Natural killer cell treated with Interleukin-12 subunit alpha and Interleukin-12 subunit beta and Interleukin-15 and Interleukin-18, amount 100 ng/mL, for 72 hours (primary cell): ENCODE measurements at places on chromosomes 5 and 9. TPM values are rescaled to one million over a fixed set of nuclear protein-coding genes. Genes with fewer than 3 reads are reported as not detected.

- no peak overlapping the region for H3K4me3 ChIP-seq
- no peak for DNase-seq
- no peaks in the 10 kb centered on the region for H3K36me3 ChIP-seq
- H3K27me3 ChIP-seq, result no peaks in the 10 kb centered on the region
- H3K27ac ChIP-seq, result no peak overlapping the region
Measured at GRCh38 chr5:149795360-149795759, 65.2 kb downstream of the PPARGC1B start.

- no peaks in the 10 kb centered on the region for H3K4me1 ChIP-seq
- H3K36me3 ChIP-seq, result no peaks in the 10 kb centered on the region
- H3K27ac ChIP-seq, result no peak overlapping the region
- H3K4me3 ChIP-seq, result no peak overlapping the region
- no peak for DNase-seq
- peaks cover 11% of the 10 kb centered on the region for H3K27me3 ChIP-seq
Measured at GRCh38 chr5:74201334-74202081, 439.0 kb downstream of the ENC1 start.

- H3K4me1 ChIP-seq, result no peaks in the 10 kb centered on the region
- no peak for DNase-seq
- no peak overlapping the region for H3K27ac ChIP-seq
- H3K4me3 ChIP-seq, result no peak overlapping the region
- H3K36me3 ChIP-seq, result no peaks in the 10 kb centered on the region
Measured at GRCh38 chr5:121870489-121870888, 18.8 kb downstream of the FTMT start.

DNA sequence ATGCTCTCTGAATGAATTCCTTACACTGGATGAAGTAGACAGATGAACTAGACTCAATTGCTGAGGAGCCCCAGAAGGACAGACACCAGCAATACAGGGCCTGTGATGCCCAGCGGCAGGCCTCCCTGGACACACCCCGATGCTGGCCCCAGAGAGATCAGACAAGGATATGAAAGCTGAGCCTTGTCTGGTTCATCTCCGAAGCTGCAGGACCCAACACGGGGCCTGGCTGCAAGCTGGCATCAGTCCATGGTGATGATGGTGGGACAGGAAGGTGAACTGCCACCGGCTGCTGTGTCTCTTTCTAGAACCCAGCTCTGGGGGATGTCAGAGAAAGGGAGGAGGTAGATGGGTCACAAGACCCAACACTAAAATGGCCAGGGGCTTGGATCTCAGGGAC is 104.0 kb upstream of the LMX1B start:
- no peak overlapping the region for H3K27ac ChIP-seq
- no peaks in the 10 kb centered on the region for H3K4me1 ChIP-seq
- H3K36me3 ChIP-seq, result no peaks in the 10 kb centered on the region
- DNase-seq, result no peak
- H3K4me3 ChIP-seq, result no peak overlapping the region

DNA sequence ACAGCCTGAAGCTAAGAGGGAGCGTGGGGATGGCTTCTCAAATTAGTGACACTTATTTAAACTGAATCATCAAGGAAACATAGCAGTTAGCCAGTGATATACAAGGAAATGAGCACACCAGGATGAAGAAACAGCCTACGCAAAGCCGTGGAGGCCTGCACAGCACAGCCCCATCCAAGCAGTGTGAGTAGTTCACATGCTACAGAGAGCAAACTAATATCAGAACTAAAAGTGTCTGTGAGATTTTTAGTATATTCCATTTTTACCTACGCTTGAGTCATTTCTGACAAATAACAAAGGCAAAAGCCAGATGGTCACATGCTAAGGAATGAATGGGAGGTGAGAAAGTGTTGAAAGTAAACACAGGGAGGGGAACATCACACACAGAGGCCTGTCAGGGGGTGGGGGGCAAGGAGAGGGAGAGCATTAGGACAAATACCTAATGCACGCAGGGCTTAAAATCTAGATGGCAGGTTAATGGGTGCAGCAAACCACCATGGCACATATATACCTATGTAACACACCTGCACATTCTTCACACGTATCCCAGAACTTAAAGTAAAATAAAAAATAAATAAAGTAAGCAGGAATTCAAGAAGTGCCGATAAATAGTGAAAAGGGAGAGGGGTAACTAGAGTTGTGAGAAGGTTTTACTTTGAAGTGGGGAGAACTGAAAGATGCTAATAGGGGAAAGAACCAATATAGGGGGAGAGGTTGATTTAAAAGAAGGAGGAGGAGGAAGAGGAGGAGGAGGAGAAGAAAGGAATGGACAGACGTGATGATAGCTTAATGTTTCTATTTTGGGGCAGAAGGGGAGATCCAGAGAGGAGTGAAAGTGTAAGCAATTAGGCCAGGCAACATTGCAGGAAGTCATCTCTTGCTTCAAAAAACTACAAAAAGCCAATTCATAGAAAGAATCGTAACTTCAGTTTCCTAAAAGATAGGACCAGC is 100.9 kb upstream of the PTGER4 start:
- no peak for DNase-seq
- peaks cover 9% of the 10 kb centered on the region for H3K36me3 ChIP-seq
- H3K27ac ChIP-seq, result peak overlapping the region; percentile 69
- H3K4me1 ChIP-seq, result peaks cover 19% of the 10 kb centered on the region
- peak overlapping the region; percentile 79 for H3K4me3 ChIP-seq

DNA sequence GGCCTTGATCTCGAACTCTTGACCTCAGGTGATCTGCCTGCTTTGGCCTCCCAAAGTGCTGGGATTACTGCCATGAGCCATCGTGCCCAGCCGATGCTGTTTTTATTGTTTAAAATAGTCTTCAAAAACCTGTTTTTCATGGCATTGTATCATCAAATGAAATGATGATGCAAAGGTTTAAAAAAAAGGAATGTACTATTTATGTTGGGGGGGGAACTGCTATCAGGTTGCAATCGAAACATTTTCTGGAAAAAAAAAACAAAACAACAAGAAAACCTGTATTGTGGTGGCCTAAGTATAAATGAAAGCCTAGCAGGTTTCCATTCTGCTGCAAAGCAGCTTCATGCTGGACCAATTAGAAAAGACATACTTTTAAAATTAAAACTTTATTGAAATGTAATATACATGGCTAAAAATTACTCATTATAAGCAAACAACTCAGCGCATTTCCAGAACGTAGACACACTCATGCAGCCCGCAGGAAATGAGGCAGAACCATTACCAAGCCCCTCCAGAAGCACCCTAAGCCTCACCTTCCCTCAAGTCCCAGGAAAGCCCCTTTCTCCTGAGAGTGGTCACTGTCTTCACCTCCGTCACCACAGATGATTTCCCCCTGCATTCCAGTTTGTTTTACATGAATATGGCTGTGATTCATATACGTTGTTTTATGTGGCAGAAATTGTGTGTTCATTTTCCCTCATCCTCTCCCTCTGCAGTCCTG is 19.0 kb downstream of the GPR107 start:
- peaks cover 5% of the 10 kb centered on the region for H3K36me3 ChIP-seq
- H3K27ac ChIP-seq, result peak overlapping the region; percentile 48
- H3K4me3 ChIP-seq, result peak overlapping the region; percentile 36
- peaks cover 32% of the 10 kb centered on the region for H3K4me1 ChIP-seq
- no peaks in the 10 kb centered on the region for H3K27me3 ChIP-seq
- no peak for DNase-seq

DNA sequence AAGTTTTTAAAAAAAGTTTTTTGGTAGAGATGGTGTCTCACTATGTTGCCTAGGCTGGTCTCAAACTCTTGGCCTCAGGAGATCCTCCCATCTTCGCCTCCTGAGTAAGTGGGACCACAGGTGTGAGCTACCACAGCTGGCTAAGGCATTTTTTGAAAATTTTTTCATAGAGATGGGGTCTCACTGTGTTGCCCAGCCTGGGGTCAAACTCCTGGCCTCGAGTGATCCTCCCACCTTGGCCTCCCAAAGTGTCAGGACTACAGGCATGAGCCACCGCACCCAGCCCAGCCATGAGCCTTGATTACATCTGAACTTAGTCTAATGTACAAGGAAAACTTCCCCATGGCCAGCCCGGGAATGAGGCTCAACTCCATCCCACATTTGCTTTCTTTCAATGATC is 77.5 kb upstream of the PCA3 start:
- no peak for DNase-seq
- H3K4me1 ChIP-seq, result peaks cover 22% of the 10 kb centered on the region
- H3K27ac ChIP-seq, result no peak overlapping the region
- peaks cover 12% of the 10 kb centered on the region for H3K27me3 ChIP-seq

- peak overlapping the region; percentile 95 for H3K27ac ChIP-seq
- peak overlapping the region; percentile 95 for H3K4me3 ChIP-seq
- peaks cover 46% of the 10 kb centered on the region for H3K36me3 ChIP-seq
- peaks cover 14% of the 10 kb centered on the region for H3K4me1 ChIP-seq
- no peak for DNase-seq
- peaks cover 23% of the 10 kb centered on the region for H3K27me3 ChIP-seq
Measured at GRCh38 chr5:150905312-150905683, 518 bp upstream of the ZNF300 start.

GRCh38 chr9:84922051-84922450 is 252.5 kb downstream of the NTRK2 start:
- no peak for DNase-seq
- no peak overlapping the region for H3K4me3 ChIP-seq
- H3K4me1 ChIP-seq, result no peaks in the 10 kb centered on the region

DNA sequence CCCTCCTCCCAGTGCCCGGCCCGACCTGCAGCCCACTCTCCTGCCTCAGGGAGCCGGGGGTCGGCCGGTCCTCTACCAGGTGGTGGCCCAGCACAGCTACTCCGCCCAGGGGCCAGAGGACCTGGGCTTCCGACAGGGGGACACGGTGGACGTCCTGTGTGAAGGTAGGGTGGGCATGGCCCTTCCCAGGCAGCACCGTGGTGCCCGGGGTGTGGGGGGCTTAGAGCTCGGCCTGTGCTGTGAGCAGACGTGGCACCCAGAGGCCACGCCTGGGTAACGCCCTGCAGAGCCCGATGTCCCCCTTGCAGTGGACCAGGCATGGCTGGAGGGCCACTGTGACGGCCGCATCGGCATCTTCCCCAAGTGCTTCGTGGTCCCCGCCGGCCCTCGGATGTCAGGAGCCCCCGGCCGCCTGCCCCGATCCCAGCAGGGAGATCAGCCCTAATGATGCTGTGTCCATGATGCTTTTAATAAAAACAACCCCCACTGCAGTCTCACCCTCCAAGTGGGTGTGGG is 7.2 kb downstream of the ENTPD8 start:
- no peaks in the 10 kb centered on the region for H3K27me3 ChIP-seq
- no peaks in the 10 kb centered on the region for H3K4me1 ChIP-seq
- H3K36me3 ChIP-seq, result no peaks in the 10 kb centered on the region
- no peak overlapping the region for H3K27ac ChIP-seq
- no peak for DNase-seq

- H3K27ac ChIP-seq, result peak overlapping the region; percentile 3
- H3K4me3 ChIP-seq, result peak overlapping the region; percentile 31
- H3K36me3 ChIP-seq, result no peaks in the 10 kb centered on the region
Measured at GRCh38 chr5:43497311-43498104, 13.8 kb upstream of the TMEM267 start.

GRCh38 chr9:137721479-137721878 is 102.7 kb downstream of the EHMT1 start:
- peaks cover 41% of the 10 kb centered on the region for H3K36me3 ChIP-seq
- peak overlapping the region; percentile 80 for H3K27ac ChIP-seq
- H3K27me3 ChIP-seq, result no peaks in the 10 kb centered on the region
- H3K4me1 ChIP-seq, result peaks cover 38% of the 10 kb centered on the region

GRCh38 chr9:85536514-85536913 is 205.2 kb downstream of the AGTPBP1 start:
- no peaks in the 10 kb centered on the region for H3K4me1 ChIP-seq
- no peak overlapping the region for H3K4me3 ChIP-seq
- no peak for DNase-seq
- H3K27me3 ChIP-seq, result no peaks in the 10 kb centered on the region

- H3K27ac ChIP-seq, result no peak overlapping the region
- H3K4me1 ChIP-seq, result no peaks in the 10 kb centered on the region
- H3K27me3 ChIP-seq, result peaks cover 15% of the 10 kb centered on the region
- H3K4me3 ChIP-seq, result no peak overlapping the region
- DNase-seq, result no peak
Measured at GRCh38 chr9:18799428-18799827, 233.6 kb downstream of the SAXO1 start.

DNA sequence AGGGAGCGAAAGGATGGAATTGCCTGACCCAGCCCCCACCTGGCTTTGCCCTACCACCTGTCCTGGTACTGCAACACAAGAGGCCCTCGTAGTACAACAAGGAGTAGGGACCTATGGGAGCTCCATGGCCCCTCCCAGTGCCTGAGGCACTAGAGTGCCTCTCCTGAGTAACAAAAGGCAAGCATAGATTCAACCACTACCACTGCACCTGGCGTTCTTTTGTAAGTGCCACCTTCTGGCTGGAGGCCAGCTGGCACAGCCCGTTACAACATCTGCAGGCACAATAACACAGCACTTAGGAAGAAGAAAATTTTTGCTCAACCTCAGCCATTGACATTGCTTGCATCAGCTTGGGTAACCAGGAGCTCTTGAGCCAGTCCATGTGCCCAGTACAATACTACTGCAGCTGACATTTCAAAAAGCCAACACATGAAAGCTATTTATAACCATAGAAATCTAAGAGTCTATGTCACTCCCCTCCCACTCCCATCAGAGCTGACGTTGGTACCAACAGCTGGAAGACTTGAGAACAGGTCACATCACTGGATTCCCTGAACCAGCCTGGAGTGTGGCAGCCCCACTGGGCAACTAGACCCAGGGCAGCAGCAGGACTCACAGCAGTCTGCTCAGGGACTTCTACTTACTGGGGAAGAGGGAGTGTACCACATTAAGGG is 17.7 kb upstream of the FAM174A start:
- H3K4me3 ChIP-seq, result no peak overlapping the region
- H3K36me3 ChIP-seq, result peaks cover 11% of the 10 kb centered on the region
- H3K4me1 ChIP-seq, result no peaks in the 10 kb centered on the region
- no peaks in the 10 kb centered on the region for H3K27me3 ChIP-seq
- no peak overlapping the region for H3K27ac ChIP-seq
- no peak for DNase-seq

- H3K27me3 ChIP-seq, result no peaks in the 10 kb centered on the region
- no peak overlapping the region for H3K4me3 ChIP-seq
- peaks cover 6% of the 10 kb centered on the region for H3K36me3 ChIP-seq
- no peak overlapping the region for H3K27ac ChIP-seq
- no peak for DNase-seq
Measured at GRCh38 chr5:79973511-79973910, 17.6 kb downstream of the MTX3 start.

GRCh38 chr9:89666364-89666763 is 61.6 kb downstream of the GADD45G start:
- H3K4me3 ChIP-seq, result no peak overlapping the region
- peaks cover 4% of the 10 kb centered on the region for H3K36me3 ChIP-seq
- H3K4me1 ChIP-seq, result peaks cover 9% of the 10 kb centered on the region

Gene NOXA1
- total RNA-seq, result 0.33 TPM

Gene HRH2
- 3.2 TPM for total RNA-seq

Gene TAF11L10
- not detected for total RNA-seq

Gene RNF183
- not detected for total RNA-seq

Gene DMGDH
- total RNA-seq, result 1.3 TPM

Gene CTSV
- total RNA-seq, result 0.47 TPM

Gene RGS7BP
- total RNA-seq, result not detected

Gene SPATA31C1
- total RNA-seq, result not detected

Gene SPATA31A3
- not detected for total RNA-seq
